Brain (organoid and tissue), 16 donors: ENCODE measurements at places on chromosomes 12 and 14. TPM values are rescaled to one million over a fixed set of nuclear protein-coding genes. Genes with fewer than 3 reads are reported as not detected.

DNA sequence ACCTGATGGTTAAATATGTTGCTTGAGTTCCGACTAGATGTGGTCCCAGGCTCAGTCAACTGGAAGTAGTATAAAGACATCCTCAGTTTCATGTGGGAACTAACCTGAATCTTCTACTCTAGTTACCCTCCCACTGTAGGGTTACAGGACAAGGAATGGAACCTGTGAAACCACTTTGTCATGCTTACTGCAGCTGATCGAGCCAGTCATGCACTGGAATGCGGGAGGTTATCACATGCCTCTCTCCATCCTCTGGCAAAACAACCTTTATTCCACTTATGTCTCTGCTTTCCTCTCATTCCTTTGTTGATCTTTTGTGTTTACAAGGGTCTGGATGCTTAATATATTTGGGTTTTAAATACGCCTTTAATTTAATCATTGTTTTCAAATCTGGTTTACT lies 111.9 kb upstream of the DDHD1 start:
- DNase-seq: no peak

- no peak for DNase-seq
Measured at GRCh38 chr12:49800421-49801140, 27.6 kb downstream of the NCKAP5L start.

GRCh38 chr14:25215607-25216006 lies 165.7 kb upstream of the STXBP6 start:
- no peak for DNase-seq

DNA sequence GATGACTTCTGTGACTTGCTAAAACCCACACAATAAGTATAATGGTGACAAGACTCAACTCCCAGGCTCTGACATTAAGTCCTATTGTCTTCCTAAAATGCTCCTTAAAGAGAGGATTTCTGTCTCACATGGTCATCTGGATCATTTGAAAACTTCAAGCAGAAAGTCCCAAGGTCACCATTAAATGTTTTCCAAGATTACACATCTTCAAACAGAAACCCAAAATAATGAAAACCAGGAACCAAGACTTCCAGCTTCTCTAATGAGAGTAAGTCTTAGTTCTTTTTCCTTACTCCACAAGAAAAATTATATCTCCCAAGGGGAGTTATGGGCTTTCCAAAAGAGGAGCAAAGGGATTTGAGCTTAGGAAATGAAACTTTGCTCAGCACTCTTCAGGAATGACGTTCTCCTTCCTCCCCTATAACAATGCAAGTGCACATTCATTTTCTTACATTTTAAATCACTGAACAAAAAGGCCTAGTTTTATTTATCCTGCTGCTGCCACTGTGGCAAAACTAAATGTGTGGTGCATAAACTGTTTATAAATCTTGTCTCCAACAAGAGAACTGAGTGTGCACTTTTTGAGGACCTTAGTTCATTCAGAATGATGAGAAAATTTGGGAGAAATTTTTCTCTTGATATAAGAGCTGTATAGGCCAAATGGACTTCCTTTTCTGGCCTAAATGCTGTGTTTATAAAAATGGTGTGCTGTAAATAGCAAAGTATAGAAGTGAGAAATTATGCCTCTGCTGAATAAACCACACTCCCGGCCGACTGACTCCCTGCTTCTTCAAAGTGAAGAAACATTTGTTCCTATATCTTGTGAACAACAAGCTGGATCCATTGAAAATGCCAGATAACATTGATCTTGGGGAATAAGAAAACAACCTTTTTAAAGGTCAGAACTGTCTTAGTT lies 148.4 kb upstream of the PLEKHG7 start:
- DNase-seq: no peak

- no peak for DNase-seq
Measured at GRCh38 chr12:80045594-80045993, 53.7 kb upstream of the OTOGL start.

DNA sequence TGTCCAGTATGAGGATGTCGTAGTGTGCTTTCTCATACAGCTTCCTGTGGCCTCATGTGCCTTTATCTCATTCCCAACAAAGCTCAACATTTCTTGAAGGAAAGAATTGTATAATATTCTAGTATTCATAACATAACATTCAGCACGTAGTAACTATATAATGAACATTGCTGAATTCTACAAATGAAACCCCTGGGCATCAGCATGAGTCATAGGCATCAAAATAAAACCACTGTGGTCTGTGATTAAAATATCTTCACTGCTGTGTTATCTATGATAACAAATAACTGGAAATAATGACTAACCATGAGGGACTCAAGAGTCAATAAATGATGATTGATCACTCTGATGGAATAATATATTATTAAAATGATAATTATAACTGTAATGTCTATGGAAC lies 255.2 kb downstream of the EMP1 start:
- DNase-seq: no peak

DNA sequence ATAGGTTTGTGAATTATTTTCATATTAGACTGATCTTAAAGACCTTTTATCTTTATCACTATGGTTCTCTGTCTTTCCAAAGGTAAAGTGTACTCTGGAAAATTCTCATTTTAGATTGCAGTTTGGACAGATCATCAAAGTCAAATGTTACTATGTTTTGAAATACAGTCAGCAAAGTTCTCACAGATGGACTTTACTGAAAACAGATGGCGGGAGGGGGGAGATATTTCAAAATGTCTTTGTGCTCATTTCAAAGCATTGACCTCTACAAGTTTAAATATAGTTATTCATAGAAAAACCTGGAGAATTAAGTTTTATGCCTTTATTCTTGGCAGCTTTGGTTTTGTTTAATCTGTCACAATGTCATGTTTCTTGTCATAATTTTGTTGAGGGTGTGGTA lies 51.8 kb upstream of the LRTM2 start:
- peak; percentile 87 for DNase-seq

DNA sequence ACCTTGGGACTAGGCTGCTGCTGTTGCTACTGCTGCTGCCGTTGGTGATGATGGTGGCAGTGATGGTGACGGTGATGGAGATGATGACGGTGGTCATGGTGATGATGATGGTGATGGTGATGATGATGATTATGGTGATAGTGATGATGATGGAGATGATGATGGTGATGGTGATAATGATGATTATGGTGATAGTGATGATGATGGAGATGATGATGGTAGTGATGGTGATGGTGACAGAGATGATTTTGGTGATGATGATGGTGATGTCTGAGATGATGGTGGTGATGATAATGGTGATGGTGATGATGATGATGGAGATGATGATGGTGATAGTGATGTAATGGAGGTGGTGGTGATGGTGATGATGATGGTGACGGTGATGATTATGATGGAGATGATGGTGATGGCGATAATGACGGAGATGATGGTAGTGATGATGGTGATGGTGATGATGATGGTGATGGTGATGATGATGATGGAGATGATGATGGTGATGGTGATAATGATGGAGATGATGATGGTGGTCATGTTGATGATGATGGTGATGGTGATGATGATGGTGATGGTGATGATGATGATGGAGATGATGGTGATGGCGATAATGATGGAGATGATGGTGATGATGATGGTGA lies 156.8 kb upstream of the PWP1 start:
- no peak for DNase-seq

DIO3 gene
- polyA plus RNA-seq: 0.31 TPM

LPAR5 gene
- 2.0 TPM for polyA plus RNA-seq

DNA sequence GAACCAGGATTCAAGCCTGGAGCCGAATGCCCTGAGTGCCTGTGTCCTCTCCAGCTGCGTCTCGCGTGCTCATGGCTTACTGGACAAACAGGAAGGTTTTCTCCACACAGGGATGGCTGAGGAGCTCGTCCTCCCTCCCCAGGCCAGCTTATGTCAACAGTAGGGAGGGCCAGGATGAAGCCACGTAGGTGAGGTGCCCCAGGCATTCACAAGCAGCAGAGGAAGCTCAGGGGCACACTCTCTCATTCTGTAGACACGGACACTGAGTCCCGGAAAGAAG lies 49.3 kb downstream of the TRPV4 start:
- no peak for DNase-seq

GRCh38 chr12:124655048-124655697 lies 87.8 kb upstream of the NCOR2 start:
- DNase-seq: no peak

GRCh38 chr12:97573901-97574300 lies 111.3 kb downstream of the RMST start:
- no peak for DNase-seq

GRCh38 chr12:52280319-52280795 lies 5.9 kb downstream of the KRT86 start:
- no peak for DNase-seq

ALX1 gene
- not detected for polyA plus RNA-seq

NUP107 gene
- 20.6 TPM for polyA plus RNA-seq

GRCh38 chr12:58068706-58069105 lies 127.3 kb downstream of the ATP23 start:
- DNase-seq: no peak

GRCh38 chr14:59013672-59014298 lies 174.7 kb upstream of the DAAM1 start:
- no peak for DNase-seq

GPR84 gene
- not detected for polyA plus RNA-seq

- DNase-seq: no peak
Measured at GRCh38 chr14:36834293-36834692, 172.6 kb downstream of the PAX9 start.

DNA sequence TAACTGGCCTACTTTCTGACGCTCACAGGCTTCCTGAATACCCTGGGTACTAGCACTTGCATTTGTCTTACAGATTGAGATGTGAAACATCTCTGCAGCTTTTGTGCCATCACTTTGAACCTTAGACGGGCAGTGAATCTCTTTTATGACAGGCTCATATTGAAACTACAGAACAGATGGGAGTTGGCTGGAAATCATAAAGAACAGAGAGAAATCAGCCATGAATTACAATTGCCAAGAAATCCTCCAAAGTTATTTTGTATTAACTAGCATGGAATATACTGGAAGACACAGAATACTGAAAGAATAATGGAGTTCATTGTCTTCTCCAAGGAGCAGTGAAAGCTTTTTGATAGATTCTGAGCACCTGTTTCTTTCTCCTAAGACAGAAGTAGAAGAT lies 32.7 kb downstream of the MYF5 start:
- peak; percentile 42 for DNase-seq

DNA sequence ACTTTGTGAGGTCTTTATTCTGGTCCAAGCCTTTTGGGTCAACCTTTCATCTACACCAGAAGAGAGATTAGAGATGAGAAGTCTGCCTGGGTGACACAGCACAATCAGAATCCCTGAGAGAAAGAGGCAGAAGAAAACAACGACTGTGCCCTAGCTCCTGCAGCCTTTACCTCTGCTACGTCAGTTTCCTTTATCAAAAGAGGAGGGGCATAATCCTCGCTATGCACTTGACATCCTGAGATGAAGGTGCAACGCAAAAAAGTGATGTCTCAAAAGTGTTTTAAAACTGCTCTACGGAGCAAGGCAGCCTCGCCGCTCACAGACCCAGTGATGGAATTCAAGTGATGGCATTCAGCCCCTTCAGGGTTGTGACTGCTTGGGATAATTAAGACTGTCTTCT lies 21.7 kb downstream of the ZDHHC22 start:
- no peak for DNase-seq

DNA sequence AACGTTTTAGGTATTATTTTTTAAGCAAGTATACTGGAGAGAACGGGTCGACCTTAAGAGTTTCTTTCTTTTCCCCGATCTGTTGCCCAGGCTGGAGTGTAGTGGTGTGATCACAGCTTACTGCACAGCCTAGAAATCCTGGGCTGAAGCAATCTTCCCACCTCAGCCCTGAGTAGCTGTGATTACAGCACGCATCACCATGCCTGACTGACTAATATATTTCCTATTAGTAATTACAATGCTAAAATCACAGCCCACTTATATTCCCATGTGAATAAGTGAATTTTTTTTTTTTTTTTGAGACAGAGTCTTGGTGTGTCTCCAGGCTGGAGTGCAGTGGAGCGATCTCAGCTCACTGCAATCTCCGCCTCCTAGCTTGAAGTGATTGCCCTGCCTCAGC lies 50.4 kb downstream of the DICER1 start:
- no peak for DNase-seq

NCOR2 gene
- 78.6 TPM for polyA plus RNA-seq

- DNase-seq: no peak
Measured at GRCh38 chr12:81350309-81350708, 272.4 kb downstream of the ACSS3 start.

- DNase-seq: peak; percentile 43
Measured at GRCh38 chr12:50221228-50222008, 54.2 kb upstream of the CERS5 start.

DNA sequence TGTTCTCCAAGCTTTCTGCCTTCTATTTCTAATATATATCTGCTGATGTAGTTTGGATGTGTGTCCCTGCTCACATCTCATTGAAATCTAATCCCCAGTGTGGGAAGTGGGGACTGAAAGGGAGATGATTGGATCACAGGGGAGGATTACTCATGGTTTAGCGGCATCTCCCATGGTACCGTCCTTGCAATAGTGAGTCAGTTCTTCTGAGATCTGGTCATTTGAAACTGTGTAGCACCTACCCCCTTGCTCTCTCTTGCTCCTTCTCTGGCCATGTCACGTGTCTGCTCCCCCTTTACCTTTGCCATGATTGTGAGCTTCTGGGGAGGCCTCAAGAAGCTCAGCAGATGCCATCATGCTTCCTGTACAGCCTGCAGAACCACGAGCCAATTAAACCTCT lies 26.2 kb upstream of the ALX1 start:
- no peak for DNase-seq

- no peak for DNase-seq
Measured at GRCh38 chr14:93683226-93683625, 105.1 kb downstream of the PRIMA1 start.

DNA sequence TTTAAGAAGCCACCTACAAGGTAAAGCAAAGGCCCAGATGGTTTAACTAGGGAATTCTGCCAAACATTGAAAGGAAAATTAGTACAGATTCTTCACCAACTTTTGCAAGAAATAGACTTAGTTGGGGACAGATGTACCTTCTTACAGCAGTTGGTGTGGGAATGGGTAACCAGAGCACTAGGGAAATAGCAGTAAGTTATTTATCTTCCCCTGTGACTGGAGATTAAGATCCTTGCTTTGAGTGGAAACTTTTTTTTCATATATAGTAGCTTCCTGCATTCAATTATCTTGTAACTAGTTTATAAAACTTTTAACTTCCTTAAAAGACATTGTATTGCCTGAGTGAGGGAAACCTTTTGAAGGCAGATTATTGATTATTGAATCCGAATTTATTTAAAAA lies 44.2 kb downstream of the ARID2 start:
- no peak for DNase-seq

- DNase-seq: no peak
Measured at GRCh38 chr14:55721353-55721752, 141.3 kb downstream of the KTN1 start.

DNA sequence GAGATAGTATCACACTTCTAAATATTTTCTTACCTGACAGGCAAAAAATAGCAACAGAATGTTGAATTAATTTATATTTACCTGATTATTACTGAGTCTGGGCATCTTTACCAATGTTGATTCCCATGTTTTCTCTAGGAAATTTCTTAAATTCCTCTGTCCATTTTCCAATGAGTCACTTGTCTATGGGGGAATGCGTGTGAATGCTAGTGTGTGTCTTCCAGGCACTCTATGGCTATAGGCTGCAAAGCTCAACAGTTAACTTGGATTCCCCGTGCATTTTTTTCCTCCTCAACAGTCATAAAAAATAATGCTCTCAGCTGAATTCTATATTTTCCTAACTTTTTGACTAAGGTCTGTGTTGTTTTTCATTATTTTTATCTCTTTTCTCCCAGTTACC lies 1385.8 kb upstream of the FLRT2 start:
- DNase-seq: no peak

OSBPL8 gene
- 5.6 TPM for polyA plus RNA-seq

SMAGP gene
- polyA plus RNA-seq: 9.9 TPM

CINP gene
- polyA plus RNA-seq: 41.0 TPM

- peak; percentile 90 for DNase-seq
Measured at GRCh38 chr14:52131640-52132320, 62.9 kb upstream of the NID2 start.
